ENCODE measurements at places on chromosomes 12 and 14. TPM values are rescaled to one million over a fixed set of nuclear protein-coding genes. Genes with fewer than 3 reads are reported as not detected.

- no peaks in the 10 kb centered on the region for H3K36me3 ChIP-seq
- DNase-seq: no peak
- no peaks in the 10 kb centered on the region for H3K4me1 ChIP-seq
- no peak overlapping the region for H3K27ac ChIP-seq
- no peak overlapping the region for H3K4me3 ChIP-seq
- H3K27me3 ChIP-seq: no peaks in the 10 kb centered on the region
Measured at GRCh38 chr12:99128246-99128802, 483.2 kb downstream of the APAF1 start.

DNA sequence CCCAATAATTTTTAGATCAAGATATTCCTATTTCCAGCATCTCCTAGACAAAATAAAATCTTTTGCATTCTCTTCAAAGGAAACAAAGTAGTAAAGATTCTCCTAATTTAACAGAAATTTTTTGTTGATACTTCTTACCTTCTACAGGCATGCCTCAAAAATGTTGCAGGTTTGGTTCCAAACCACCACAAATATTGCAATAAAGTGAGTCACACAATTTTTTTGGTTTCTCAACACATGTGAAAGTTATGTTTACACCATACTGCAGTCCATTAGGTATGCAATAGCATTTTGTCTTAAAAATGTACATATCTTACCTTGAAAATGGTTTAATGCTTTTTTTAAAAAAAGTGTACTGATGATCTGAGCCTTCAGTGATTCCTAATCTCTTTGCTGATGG, 65.6 kb upstream of the USP15 start:
- DNase-seq: no peak
- peaks cover 62% of the 10 kb centered on the region for H3K27me3 ChIP-seq
- H3K27ac ChIP-seq: no peak overlapping the region
- no peaks in the 10 kb centered on the region for H3K36me3 ChIP-seq
- peaks cover 24% of the 10 kb centered on the region for H3K4me1 ChIP-seq

Gene BCL2L2
- 2.1 TPM for total RNA-seq

Gene DUSP6
- 171 TPM for total RNA-seq

DNA sequence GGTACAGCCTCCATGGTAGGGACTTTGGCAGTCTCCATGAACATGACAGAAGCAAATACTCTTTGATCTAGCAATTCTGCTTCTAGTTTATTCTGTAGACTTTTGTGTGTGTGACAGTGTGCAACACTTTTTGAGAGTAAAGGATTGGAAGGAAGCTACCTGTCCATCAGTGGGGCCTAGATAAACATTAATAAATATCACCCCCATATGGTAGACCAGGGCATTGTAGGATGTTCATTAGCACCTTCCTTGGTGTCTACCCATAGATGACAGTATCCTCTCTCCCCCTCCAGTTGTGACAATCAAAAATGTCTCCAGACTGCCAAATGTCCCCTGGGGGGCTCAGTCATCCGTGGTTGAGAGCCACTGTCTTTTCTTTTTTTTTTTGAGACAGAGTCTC, 10.8 kb downstream of the SNRNP35 start:
- no peak for DNase-seq
- H3K27me3 ChIP-seq: no peaks in the 10 kb centered on the region
- H3K4me3 ChIP-seq: no peak overlapping the region
- H3K4me1 ChIP-seq: peaks cover 6% of the 10 kb centered on the region

Gene KRT4
- not detected for total RNA-seq
